ELF-1 (cell line): ENCODE measurements at places on chromosomes 12 and 14.

- DNase-seq: no peak
Observed at GRCh38 chr14:75823334-75823733, 158.5 kb downstream of the TGFB3 start.

DNA sequence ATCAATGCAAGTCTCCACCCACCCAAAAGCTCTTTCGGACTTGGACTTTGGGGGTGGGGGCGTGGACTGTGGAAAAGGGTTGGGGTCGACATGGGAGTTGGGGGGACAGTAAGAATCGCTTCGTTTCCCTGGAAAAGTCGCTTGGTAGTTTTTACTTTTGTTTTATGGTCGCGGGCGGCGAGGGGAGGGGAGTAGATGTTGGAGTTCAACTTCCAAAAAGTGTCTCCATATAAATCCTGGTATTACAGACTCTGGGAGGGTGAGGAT lies 568 bp upstream of the BCL11B start:
- DNase-seq: no peak

DNA sequence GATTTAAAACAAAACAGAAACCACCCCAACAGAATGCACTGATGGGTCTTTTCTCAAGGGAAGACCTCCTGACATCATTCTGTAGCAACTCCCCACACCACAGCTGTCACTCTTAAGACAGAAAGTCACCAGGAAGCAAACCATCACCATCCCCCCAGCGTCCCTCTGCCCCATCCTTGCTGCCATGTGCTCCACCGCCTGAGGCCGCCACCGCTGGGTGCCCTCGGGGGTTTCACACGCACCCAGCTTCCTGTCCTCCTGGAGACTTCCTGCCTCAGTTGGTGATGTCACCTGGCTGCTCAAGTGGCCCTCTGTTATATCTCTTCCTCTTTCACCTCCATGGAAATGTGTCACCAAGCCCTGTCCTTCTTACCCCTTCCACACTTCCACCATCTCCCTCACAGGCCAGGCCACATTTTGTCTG lies 71.4 kb upstream of the GPR68 start:
- DNase-seq: no peak

DNA sequence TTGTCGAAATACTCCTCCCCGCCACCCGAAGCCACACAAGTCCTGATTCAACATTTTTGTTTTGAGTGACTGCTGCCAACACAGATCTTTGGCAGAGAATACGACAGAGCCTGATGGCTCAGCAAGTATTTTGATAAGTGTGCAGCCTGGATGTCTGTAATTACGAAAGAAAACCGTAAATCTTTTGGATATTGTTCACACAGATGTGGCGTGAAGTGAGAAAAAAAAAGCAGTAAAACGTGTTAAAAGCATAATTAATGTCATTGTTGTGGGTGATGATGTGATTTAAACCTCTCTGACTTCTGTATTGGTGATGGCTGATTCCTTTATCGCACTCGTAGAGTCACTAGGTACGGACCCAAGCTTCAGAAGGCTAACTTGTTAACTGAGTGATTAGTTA lies 98.7 kb downstream of the PHETA1 start:
- no peak for DNase-seq

- DNase-seq: no peak
Observed at GRCh38 chr12:104966677-104967076, 8.6 kb upstream of the SLC41A2 start.

DNA sequence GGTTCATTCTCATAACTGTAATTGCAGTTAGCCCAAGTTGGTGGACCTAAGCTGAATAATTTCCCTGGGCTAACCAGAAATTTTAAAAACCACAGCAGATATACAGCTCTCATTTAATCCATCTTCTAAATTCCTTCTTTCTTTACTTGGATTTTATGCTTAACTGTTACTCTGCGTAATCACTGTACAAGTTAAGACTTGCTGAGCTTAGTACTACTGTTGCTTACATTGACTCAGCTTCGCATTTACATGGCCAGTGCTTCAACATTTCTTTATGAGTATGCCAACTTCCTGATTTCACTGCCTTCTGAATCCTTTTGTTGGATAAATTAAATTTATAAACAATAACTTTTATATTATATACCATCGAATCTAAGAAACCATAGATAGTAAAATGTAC lies 147.4 kb downstream of the SLC38A4 start:
- no peak for DNase-seq

GRCh38 chr12:67367843-67368242 lies 98.7 kb downstream of the CAND1 start:
- no peak for DNase-seq

- peak; percentile 80 for DNase-seq
Observed at GRCh38 chr14:52131640-52132320, 62.9 kb upstream of the NID2 start.

GRCh38 chr14:60514378-60514740 lies 5.4 kb downstream of the SIX6 start:
- DNase-seq: no peak

GRCh38 chr12:14482886-14483285 lies 84.8 kb downstream of the PLBD1 start:
- DNase-seq: no peak

DNA sequence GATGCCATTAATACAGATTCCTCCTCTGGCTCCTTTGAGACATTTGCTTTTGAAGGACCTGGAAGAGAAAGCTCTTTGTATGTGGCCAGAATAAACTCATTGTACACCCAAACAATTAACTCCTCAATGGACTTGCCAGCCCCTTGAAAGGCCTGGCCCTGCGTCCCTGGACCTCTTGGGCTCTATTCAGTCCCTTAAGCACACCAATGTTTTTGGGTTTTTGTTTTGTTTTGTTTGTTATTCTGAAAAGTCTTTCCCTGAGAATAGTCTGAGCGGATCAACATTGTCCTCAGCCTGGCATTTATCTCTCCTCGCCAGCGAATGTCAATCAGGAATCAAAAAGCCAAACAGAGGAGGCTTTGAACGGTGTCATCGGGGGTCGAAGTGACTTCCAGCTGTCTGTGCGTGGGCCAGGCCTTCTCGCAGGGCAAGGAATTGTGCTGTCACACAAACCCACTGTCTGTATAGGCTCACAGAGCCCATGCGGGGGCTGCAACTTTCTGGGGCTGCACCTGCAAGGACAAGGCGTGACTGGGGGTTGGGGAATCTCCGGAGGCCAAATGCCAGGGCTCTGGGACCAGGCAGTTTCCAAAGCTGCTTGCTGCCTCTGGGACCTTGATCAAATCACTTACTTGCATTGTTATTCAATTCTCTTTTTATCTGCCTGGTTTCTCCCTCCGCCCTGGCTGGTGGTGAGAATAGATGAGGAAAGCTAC lies 108.3 kb downstream of the SMOC1 start:
- DNase-seq: peak; percentile 57

DNA sequence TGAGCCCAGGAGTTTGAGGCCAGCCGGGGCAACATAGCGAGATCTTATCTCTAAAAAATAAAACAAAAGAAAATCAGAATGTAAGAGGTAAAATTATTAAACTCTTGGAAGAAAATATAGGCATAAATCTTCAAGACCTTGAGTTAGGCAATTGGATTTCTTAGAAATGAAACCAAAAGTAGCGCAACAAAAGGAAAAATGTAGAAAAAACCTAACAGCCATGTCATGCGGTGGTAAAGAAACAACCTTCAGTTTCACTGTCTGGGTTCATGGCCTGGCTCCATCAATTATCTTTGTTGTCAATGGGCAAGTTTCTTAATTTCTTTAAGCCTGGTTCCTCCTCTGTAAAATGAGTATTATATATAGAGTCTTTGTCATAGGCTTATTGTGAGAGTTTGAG lies 5.6 kb upstream of the GCH1 start:
- DNase-seq: no peak

DNA sequence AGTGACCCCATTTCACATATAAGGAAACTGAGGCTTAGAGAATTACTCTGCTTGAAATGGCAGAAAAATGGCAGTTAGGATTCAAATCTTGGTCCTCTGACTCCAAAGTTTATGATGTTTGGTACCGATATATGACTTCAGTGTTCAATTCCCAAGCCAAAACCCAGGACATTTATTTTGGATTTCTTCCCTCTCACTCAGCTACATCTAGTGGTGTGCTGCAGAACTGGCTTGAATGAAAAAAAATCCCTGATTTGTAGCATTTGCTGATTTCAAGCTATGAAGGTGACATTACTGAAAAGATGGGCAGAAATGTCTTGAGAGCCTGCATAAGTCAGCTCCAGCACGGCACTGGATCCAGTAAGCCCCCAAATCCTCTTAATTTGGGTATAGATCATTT lies 106.4 kb downstream of the EFCAB11 start:
- no peak for DNase-seq

DNA sequence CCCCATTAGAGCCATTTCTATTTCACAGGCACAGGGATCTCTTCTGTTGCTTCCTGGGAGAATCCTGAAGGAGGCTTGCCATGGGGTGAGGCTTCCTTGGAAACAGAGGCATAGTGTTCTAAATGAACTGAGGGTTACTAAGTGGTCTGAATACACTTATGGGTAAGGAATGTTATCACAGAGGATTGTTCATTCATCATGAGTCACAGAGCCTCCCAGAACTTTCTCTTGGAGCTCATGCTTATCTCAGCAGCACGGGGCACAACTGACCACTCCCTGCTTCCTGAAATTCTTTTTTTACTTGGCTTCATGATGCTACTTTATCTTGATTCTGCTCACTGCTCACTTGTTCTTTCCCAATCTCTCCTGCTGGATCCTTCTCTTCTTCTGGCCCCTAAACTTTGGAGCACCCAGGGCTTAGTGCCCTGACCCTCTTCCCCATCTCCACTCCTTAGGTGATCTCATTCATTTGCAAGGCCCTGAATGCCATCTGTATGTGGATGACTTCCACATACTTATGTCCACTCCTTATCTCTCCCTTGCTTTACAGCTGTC lies 57.9 kb downstream of the ANO6 start:
- DNase-seq: peak; percentile 37

DNA sequence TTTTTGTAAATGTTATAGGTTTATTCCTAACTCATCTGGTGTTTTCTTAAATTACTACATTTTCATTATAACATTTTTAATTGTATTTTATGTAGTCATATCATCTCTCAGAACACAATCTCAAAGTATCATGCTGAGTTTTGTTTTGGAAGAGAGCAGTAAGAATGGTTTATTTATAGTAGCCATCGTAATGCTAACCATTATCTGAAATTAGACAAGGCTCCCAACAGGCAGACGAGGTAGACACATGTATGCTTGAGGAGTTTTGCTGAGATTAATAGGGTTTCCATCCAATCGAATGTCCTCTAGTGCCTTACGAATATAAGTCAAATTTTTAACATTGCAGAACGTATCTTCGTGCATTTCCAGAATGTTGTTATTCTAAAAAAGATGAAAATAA lies 9.0 kb upstream of the CCER1 start:
- no peak for DNase-seq

DNA sequence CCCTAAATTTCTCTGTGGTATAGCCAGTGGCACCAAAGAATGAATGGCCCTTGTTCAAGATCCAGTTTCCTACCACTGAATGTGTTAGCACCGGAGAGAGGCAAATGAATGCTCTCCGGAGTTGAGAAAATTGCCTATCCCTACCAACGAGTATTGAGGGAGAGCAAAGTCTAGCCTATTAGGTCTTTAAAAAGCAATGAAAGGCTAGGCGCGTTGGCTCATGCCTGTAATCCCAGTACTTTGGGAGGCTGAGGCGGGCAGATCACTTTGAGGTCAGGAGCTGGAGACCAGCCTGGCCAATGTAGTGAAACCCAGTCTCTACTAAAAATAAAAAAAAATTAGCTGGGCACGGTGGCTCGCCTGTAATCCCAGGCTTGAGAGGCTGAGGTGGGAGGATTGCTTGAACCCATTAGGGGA lies 898 bp upstream of the RAB15 start:
- no peak for DNase-seq

DNA sequence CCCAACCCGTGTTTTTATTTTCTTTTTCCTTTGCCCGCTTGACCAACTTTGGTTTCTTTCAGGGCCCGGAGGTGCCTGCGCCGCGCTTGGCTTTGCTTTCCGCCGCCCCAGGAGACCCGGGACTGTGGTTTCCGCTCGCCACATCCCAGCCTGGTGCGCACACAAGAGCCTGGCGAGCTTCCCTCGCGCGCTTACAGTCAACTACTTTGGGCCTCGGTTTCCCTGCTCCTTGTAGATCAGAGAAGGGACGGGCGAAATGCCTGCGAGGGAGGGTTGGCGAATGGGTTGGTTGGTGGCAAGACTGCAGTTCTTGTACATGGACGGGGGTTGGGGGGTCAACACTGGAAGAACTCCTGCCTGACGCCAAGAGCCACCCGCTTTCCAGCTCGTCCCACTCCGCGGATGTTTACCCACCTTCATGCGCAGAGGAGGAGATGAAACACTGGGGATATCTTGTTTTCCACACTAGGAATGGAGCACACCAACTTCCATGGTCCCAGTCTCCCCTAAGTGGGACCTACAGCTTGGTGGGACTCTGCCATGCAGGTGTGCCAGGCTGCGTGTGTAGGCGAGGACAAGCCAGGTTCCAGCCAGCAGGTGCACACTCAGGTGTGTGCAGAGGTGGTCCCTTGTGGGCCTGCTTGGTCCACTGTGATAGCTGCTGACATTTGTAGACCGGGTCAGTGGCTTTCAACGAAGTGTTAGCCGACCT lies 16.6 kb upstream of the TBX3 start:
- peak; percentile 40 for DNase-seq

DNA sequence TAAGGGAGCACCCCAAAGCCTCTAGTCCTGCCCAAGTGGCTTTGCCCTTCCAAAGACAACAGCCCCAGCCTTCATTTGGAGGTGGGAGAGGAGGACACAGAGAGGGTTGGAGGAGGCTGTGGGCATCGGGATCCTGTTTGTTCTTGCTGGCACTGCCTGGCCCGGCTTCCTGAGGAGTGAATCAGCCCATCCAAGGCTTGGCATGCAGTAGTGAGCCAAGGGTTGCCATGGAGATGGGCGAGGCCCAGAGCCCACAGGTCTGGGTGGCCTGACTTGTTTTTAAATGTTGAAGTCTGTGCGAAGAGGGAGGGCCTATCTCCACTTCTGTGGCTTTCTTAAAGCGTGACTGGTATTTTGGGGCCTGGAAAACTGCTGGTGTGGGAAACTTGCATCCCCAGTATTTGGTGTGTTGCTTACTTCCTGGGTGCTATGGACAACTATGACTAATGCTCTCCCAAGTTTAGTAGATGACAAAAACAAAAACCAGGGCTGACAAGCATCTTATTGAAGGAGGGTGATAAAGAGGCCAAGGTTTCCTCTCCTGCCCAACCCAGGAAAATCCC lies 15.8 kb downstream of the CD9 start:
- peak; percentile 63 for DNase-seq

GRCh38 chr12:63164911-63165310 lies 13.9 kb upstream of the AVPR1A start:
- DNase-seq: no peak

- no peak for DNase-seq
Observed at GRCh38 chr12:99649551-99649950, 2.0 kb downstream of the GARIN6 start.

DNA sequence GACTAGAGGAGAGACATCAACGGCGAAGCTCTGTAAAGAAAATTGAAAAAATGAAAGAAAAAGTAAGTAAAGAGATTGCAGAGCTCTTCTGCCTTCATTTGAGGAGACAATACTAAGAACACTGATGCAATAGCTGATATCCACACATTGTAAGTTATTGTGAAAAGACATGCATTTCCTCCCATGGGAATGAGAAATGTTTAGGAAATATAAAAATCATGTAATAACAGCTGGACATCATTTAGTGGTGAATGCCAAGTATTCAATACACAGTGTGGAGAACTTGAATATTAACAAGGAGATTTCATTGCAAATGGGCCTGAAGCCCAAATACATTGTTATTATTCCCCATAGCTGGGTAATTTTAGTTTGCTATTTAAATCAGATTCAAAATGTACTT lies 179.2 kb downstream of the KICS2 start:
- no peak for DNase-seq

- no peak for DNase-seq
Observed at GRCh38 chr12:10151621-10152020, 20.3 kb downstream of the OLR1 start.

- no peak for DNase-seq
Observed at GRCh38 chr12:133156125-133156690, 25.1 kb upstream of the ZNF268 start.
